Osteocyte (in vitro differentiated cells): ENCODE measurements at places on chromosomes 5 and 9. TPM values are rescaled to one million over a fixed set of nuclear protein-coding genes. Genes with fewer than 3 reads are reported as not detected.

Gene SLC36A3
- not detected in 2 replicates for total RNA-seq

Gene EPB41L4B
- 17.3 and 19.3 TPM in 2 replicates for total RNA-seq

Gene RORB
- total RNA-seq = not detected in 2 replicates

Gene PITX1
- total RNA-seq = 0.13 TPM in 1 of 2 replicates, not detected in the other

Gene IFNB1
- total RNA-seq = not detected in 2 replicates

Gene DNM1
- total RNA-seq = 40.2 and 45.4 TPM in 2 replicates

Gene PCDH12
- not detected in 2 replicates for total RNA-seq

Gene UBE2B
- 106 and 114 TPM in 2 replicates for total RNA-seq

Gene RGS7BP
- total RNA-seq = not detected in 2 replicates

Gene OR5C1
- total RNA-seq = not detected in 2 replicates

Gene CCL27
- 0.78 and 1.1 TPM in 2 replicates for total RNA-seq

Gene PROB1
- 1.5 and 1.6 TPM in 2 replicates for total RNA-seq

GRCh38 chr5:142151436-142152383 lies 43.1 kb downstream of the NDFIP1 start:
- peaks cover 31% of the 10 kb centered on the region for H3K36me3 ChIP-seq
- no peak for DNase-seq
- H3K27ac ChIP-seq = no peak overlapping the region
- no peaks in the 10 kb centered on the region for H3K4me1 ChIP-seq

DNA sequence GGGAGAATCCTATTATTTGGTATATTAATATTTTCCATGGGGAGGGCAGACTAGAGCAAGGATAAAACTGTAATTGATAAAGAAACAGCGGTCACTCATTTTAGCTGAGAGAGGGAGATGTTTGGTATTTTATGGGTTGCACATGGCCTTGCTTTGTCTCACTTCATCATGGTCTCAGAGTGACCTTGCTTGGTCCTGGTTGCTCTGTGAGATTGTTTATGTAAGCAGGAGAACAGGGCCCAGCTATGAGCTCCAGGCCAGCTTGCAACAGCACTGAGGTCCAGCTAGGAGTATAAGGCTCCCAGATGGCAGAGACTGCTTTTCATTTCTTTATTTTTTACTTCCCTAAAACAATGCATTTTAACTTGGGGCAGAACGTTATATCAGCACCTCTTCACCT lies 50.7 kb downstream of the ZNF622 start:
- H3K4me1 ChIP-seq = no peaks in the 10 kb centered on the region
- DNase-seq = no peak
- peaks cover 27% of the 10 kb centered on the region for H3K27me3 ChIP-seq
- H3K27ac ChIP-seq = no peak overlapping the region
- H3K36me3 ChIP-seq = no peaks in the 10 kb centered on the region
- H3K4me3 ChIP-seq = no peak overlapping the region

GRCh38 chr5:131587541-131587940 lies 47.5 kb downstream of the RAPGEF6 start:
- H3K27ac ChIP-seq = no peak overlapping the region
- no peaks in the 10 kb centered on the region for H3K36me3 ChIP-seq
- H3K27me3 ChIP-seq = no peaks in the 10 kb centered on the region
- H3K4me1 ChIP-seq = no peaks in the 10 kb centered on the region

- no peak for DNase-seq
- no peaks in the 10 kb centered on the region for H3K4me1 ChIP-seq
- no peak overlapping the region for H3K27ac ChIP-seq
- H3K27me3 ChIP-seq = peaks cover 4% of the 10 kb centered on the region
- no peak overlapping the region for H3K4me3 ChIP-seq
Observed at GRCh38 chr9:92968081-92968480, 20.8 kb downstream of the FGD3 start.

- no peak overlapping the region for H3K27ac ChIP-seq
- no peaks in the 10 kb centered on the region for H3K36me3 ChIP-seq
- peaks cover 4% of the 10 kb centered on the region for H3K27me3 ChIP-seq
- H3K4me3 ChIP-seq = no peak overlapping the region
- no peak for DNase-seq
Observed at GRCh38 chr9:83266666-83267496, 203.9 kb upstream of the RASEF start.

GRCh38 chr9:116450378-116451139 lies 236.5 kb upstream of the TRIM32 start:
- no peaks in the 10 kb centered on the region for H3K36me3 ChIP-seq
- H3K4me1 ChIP-seq = peaks cover 67% of the 10 kb centered on the region
- no peaks in the 10 kb centered on the region for H3K27me3 ChIP-seq
- no peak for DNase-seq

GRCh38 chr9:26904070-26904469 lies 11.5 kb upstream of the CAAP1 start:
- peaks cover 27% of the 10 kb centered on the region for H3K36me3 ChIP-seq
- no peak overlapping the region for H3K4me3 ChIP-seq
- no peaks in the 10 kb centered on the region for H3K4me1 ChIP-seq
- H3K27me3 ChIP-seq = no peaks in the 10 kb centered on the region

- H3K36me3 ChIP-seq = no peaks in the 10 kb centered on the region
- H3K4me3 ChIP-seq = no peak overlapping the region
- no peaks in the 10 kb centered on the region for H3K4me1 ChIP-seq
- H3K27me3 ChIP-seq = peaks cover 2% of the 10 kb centered on the region
- no peak for DNase-seq
Observed at GRCh38 chr5:28473531-28474107, 1435.2 kb upstream of the CDH9 start.

- H3K27me3 ChIP-seq = no peaks in the 10 kb centered on the region
- no peak overlapping the region for H3K4me3 ChIP-seq
- DNase-seq = no peak
- H3K36me3 ChIP-seq = peaks cover 9% of the 10 kb centered on the region
- H3K27ac ChIP-seq = no peak overlapping the region
- H3K4me1 ChIP-seq = peaks cover 9% of the 10 kb centered on the region
Observed at GRCh38 chr5:76766746-76767145, 50.8 kb downstream of the F2R start.

DNA sequence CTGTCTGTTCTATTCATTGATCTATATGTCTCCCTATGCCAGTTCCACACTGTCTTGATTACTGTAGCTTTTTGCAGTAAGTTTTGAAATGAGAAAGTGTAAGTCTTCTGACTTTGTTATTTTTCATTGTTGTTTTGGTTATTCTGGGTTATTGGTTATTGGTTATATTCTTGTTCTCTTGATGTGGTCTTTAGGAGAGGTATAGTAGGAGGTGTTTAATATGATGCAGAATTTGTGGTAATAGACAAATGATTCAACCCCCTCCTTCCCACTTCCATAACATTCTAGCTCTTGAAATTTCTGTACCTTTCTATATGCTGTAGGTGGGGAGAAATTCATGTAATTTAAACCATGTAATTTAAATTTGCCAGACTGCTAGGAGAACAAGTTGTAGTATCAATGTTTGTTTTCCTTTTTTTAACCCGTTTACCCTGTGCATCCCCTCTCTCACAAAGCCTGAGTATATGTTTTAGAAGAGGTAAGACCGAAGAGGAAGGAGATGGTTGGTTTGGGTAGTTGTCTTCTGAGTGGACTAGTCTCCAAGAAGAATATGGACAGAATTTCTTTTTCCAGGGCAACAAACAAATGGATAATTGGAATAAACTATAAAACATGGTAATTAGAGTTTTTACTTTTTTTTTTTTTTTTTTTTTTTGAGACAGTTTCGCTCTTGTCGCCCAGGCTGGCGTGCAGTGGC lies 19.2 kb downstream of the ANKHD1 start:
- no peak overlapping the region for H3K4me3 ChIP-seq
- peaks cover 15% of the 10 kb centered on the region for H3K4me1 ChIP-seq
- peaks cover 10% of the 10 kb centered on the region for H3K36me3 ChIP-seq
- H3K27me3 ChIP-seq = no peaks in the 10 kb centered on the region
- DNase-seq = no peak

DNA sequence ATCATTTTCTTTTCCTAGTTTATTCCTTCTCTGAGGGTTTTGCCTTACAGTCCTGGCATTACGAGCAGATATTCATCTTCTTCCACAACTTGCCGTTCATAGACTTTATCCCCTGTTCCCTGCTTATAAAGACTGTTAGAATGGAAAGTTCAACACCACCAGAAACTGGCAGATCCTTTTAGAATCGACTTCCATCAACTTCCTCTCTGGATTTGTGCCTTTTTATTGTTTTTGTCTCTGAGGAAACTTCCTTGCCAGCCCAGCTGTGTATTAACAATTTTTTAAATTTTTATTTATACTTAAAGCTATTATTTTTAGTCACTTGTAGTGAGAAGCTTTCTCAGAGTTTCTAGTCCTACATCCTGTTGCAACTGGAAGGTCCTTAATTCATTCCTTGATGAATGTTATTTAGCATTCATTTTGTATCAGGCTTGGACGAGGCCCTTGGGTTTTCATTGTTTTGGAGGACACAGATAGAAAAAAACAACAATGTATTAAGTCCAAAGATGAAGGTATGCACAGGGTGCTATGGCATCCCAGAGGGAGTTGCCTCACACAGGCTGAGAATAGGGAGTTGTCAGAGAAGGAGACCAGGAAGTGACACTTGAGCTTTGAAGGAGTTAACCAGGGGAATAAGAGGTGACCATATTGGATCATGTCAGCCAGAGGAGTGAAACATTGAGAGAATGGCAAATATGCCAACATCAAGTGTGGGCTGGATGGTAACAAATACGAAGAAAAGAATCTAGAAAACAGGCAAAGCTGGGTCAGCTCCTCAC lies 81.3 kb downstream of the ADAMTSL1 start:
- H3K27ac ChIP-seq = no peak overlapping the region
- no peak for DNase-seq
- H3K4me1 ChIP-seq = no peaks in the 10 kb centered on the region
- peaks cover 7% of the 10 kb centered on the region for H3K36me3 ChIP-seq
- H3K4me3 ChIP-seq = no peak overlapping the region
- H3K27me3 ChIP-seq = no peaks in the 10 kb centered on the region

DNA sequence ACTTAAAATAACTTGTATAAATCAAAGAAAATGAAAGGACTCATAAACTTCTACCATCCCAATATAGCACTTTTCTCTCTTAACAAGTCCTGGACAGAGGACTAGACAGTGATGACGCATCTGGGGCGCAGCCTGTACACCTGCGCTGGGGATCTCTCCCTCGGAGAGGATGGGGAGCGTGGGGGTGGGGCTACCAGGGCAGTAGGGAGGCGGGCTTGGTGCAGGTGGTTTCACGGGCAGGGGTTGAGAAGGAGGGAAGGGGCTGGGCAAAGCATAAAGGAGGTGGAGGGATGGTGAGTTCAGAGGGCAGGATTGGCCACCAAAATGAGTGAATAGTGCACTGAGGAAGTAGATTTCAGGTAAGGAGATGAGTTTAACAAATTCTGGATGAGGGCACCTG lies 41.1 kb downstream of the STC2 start:
- peaks cover 32% of the 10 kb centered on the region for H3K4me1 ChIP-seq
- no peaks in the 10 kb centered on the region for H3K36me3 ChIP-seq
- no peak overlapping the region for H3K4me3 ChIP-seq
- no peak for DNase-seq

DNA sequence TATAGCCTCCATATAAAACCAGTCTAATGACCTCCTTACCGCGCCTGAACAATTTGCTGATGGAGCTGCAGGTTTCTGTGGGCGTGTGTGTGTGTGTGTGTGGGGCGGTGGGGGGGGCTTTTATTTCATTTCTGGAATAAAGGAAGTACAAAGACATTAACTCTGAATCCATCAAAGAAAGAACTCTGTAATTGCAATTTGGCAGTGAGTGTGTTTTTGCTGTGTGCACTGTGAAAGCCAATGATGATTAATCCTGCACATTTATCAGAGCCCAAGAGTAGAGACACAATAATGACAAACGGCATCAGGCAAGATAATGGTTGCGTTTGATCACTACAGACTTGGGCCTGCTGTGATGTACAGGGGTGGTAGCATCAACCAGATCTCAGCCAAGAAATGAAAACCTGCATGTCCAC lies 29.3 kb upstream of the NDFIP1 start:
- no peak overlapping the region for H3K27ac ChIP-seq
- H3K27me3 ChIP-seq = peaks cover 16% of the 10 kb centered on the region
- no peaks in the 10 kb centered on the region for H3K4me1 ChIP-seq
- no peak for DNase-seq
- H3K36me3 ChIP-seq = no peaks in the 10 kb centered on the region

GRCh38 chr5:38695021-38695958 lies 138.8 kb upstream of the LIFR start:
- H3K4me1 ChIP-seq = no peaks in the 10 kb centered on the region
- H3K36me3 ChIP-seq = no peaks in the 10 kb centered on the region
- no peak overlapping the region for H3K27ac ChIP-seq
- DNase-seq = no peak

- peaks cover 13% of the 10 kb centered on the region for H3K4me1 ChIP-seq
- no peaks in the 10 kb centered on the region for H3K27me3 ChIP-seq
- no peak overlapping the region for H3K4me3 ChIP-seq
- no peaks in the 10 kb centered on the region for H3K36me3 ChIP-seq
- H3K27ac ChIP-seq = no peak overlapping the region
- no peak for DNase-seq
Observed at GRCh38 chr9:26131886-26132285, 453.6 kb upstream of the TUSC1 start.

DNA sequence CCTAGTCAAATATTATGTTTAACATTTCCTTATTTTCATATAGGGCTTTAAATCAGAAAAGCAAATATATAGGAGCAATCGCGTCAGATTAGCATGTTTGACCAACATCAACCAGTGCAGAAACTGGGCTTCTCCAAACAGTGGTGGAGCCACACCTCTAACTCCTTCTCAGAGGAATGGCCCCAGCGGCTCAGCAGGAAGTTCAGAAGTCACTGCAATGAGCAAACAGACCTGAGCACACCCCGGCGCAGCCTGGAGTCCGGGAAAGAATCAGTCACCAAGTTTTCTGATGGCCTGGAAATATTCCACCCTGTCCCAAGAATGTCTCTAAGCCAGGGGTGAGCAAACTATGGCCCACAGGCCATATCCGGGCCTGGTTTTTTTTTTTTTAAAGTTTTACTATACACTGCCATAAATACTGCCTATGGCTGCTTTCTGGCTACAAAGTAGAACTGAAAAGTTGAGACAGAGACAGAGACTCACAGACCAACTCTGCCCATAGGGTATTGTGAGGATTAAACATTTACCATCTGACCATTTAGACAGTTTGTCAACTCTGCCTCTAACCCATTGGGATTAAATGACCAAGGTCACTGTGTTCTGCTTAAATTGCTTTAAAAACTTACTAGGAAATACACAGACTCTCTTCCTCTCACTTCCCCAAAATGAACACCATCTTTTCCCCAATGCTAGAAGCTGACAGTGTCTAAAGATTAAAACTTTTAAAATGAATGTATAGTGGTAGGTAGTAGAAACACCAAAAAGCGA lies 5.4 kb downstream of the GOLM1 start:
- H3K4me3 ChIP-seq = peak overlapping the region; percentile 42
- peak overlapping the region; percentile 69 for H3K27ac ChIP-seq
- no peak for DNase-seq
- no peaks in the 10 kb centered on the region for H3K27me3 ChIP-seq
- H3K36me3 ChIP-seq = peaks cover 9% of the 10 kb centered on the region

GRCh38 chr5:125579182-125579581 lies 832.7 kb upstream of the ZNF608 start:
- H3K36me3 ChIP-seq = no peaks in the 10 kb centered on the region
- no peak for DNase-seq
- no peaks in the 10 kb centered on the region for H3K27me3 ChIP-seq
- peaks cover 36% of the 10 kb centered on the region for H3K4me1 ChIP-seq

- H3K4me3 ChIP-seq = no peak overlapping the region
- no peaks in the 10 kb centered on the region for H3K27me3 ChIP-seq
- DNase-seq = no peak
- H3K36me3 ChIP-seq = peaks cover 4% of the 10 kb centered on the region
- peaks cover 33% of the 10 kb centered on the region for H3K4me1 ChIP-seq
Observed at GRCh38 chr5:148844433-148845280, 18.2 kb downstream of the ADRB2 start.
